GM04503 (cell line): ENCODE measurements at places on chromosomes 6 and 20.

DNA sequence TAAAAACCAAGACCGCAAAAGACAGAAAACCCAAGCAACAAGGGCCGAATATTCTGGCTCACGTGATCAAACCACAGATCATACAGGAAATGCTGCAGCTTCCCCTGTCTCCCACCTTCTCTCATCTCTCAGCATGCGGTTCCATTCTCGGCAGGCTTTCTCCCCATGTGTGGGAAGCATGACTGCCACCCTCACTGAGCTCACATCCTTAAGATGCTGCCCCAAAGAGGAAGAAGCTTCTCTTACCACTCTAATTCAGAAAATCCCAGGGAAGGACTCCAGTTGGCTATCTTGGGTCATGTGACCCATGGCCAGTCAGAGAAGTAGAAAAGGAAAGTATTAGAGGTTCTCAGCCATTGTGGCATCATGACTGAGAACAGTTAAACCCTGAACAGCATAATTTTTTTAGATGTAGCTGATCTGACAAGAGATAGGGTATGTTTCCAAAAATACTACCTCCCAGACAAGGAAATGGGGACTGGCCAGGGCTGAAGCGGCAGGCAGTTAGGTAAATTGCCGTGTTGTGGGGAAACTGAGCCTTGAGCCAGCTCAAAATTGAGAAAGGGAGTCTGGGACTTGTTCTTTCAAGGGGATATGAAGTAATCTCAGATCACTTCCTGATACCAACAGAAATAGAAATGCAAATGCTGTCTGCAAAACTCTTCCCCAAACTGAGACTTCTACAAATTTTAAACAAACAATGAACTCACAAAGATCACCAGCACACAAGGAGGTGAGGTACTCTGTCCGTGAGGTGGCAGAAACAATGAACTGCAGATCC is 37.1 kb upstream of the GRM4 start:
- DNase-seq, result no peak

GRCh38 chr6:27149150-27149549 is 98.4 kb upstream of the PRSS16 start:
- no peak for DNase-seq

DNA sequence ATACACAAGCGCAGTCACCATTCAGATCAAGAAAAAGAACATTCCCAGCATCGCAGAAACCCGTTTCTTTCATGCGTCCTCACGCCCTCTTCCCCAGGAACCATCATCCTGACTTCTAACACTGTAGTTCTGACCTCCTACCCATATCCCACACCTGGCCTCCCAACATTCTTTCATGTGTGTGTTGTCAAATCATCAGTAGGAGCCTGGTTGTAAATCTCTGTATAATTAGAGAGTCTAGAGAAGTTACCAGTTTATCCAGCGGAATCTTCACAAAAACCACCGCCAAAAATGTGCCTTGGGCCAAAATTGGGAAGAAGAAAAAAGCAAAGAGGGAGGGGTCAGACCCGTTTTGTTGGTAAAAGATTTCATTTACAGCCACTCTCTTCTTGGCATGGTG is 91.6 kb downstream of the RTN4IP1 start:
- no peak for DNase-seq

GRCh38 chr6:11514672-11515071 is 22.9 kb upstream of the TMEM170B start:
- DNase-seq, result no peak

- DNase-seq, result no peak
Observed at GRCh38 chr20:33091147-33091546, 11.7 kb downstream of the BPIFB4 start.

DNA sequence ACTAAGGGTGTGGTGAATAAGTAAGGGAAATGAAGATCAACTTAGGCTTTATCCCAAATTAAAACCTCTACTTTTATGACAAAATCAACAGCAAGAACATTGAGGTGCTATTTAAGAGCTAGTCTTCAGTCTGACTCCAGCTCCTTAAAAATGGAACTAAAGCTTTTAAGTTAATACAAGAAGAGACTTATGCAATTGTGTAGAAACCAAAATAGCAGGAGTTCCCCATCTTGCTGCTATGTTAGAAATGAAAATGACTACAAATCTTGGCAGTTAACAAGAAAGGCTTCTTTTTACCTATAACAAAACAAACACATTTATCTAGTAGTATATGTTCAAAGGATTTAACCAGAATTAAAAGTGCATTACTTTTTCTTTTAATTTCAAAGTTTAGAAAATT is 25.7 kb downstream of the HMGN3 start:
- DNase-seq, result no peak

GRCh38 chr6:161138543-161139303 is 135.1 kb downstream of the AGPAT4 start:
- DNase-seq, result no peak
